ENCODE measurements at places on chromosomes 1 and 21.

- no peak for DNase-seq
Measured at GRCh38 chr1:18161690-18162089, 54.1 kb downstream of the IGSF21 start.

GRCh38 chr1:164759144-164759920, 200.3 kb downstream of the PBX1 start:
- DNase-seq, result no peak

GRCh38 chr21:42314616-42315295, 453 bp downstream of the TFF3 start:
- DNase-seq, result no peak

GRCh38 chr21:39579734-39580332, 32.9 kb upstream of the B3GALT5 start:
- DNase-seq, result no peak

DNA sequence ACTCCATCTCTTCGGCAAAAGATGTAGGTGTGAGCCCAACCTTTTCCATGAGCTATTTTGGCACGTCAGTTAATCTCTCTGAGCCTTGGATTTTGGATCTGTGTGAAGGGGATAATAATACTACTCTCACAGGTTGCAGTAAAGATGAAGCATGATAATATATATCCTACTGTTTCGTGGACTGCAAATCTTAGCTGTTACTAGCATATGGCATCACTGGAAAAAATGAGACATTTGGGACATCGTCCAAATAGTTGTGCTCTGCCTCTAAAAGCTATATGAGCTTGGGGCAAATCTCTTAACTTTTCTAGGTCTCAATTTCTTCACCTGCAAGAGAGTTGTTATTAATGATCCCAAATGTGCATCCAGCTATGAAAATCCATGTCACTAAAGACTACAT, 147.4 kb upstream of the ZRANB2 start:
- no peak for DNase-seq

- DNase-seq, result no peak
Measured at GRCh38 chr1:235156740-235157139, 4.3 kb downstream of the RBM34 start.

DNA sequence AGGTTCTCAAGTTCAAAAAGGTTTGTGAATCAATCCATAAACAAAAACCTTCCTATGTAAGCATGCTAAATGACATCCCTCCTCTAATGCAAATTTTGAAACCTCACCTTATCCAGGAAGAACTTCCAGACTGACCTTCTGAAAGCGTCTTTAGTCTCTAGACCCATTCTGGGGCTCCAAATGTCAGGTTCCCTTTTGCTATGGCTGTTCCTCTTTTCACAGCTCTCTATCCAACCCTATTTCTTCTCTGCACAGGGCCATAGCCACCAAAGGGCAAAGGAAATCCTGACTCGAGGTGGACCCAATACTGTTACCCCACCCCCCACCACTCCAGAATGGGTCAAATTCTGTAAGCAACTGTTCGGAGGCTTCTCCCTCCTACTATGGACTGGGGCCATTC, 3.4 kb downstream of the ATP1A4 start:
- DNase-seq, result no peak

GRCh38 chr1:20227704-20228103, 41.4 kb upstream of the PLA2G2C start:
- no peak for DNase-seq
